ENCODE measurements at places on chromosomes 5 and 9.

GRCh38 chr9:71737455-71737854, 30.9 kb downstream of the CEMIP2 start:
- no peak for DNase-seq

- DNase-seq: no peak
Observed at GRCh38 chr9:31715250-31715649, 669.2 kb upstream of the ACO1 start.

GRCh38 chr9:110344821-110345220, 7.2 kb upstream of the TXNDC8 start:
- no peak for DNase-seq

- DNase-seq: no peak
Observed at GRCh38 chr9:133075925-133076630, 14.3 kb downstream of the CEL start.

DNA sequence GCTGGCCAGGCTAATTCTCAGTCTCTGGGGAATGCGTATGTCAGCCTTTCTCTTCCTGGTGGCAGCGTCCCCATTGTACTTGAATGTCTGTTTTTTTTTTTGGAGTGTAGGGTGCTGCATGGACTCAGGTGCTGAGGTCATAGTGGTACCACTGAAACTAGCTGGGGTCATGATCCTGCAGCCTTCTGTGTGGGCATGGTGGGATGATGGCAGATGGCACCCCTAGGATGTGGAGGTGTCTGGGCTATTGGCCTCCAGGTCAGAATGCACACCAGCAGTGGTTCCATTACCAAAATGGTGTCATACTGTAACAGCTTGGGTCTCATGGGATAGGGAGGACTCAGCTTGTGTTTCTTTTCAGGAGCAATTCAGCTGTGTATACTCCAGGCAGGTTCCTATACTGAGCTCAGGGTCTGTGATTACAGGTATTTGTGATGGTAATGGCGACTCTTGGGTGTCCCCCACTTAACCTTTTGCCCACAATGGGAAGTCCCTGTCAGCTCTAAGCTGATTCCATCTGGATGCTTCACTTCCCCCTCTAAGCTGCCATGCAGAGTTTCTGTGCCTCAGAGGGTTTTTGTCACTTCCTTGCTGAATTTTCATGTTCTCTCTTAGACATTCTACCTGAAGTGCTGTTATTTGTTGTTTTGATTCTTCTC, 17.9 kb downstream of the HSD17B4 start:
- no peak for DNase-seq

GRCh38 chr9:115884846-115885245, 268.7 kb upstream of the PAPPA start:
- DNase-seq: no peak

- peak; percentile 22 for DNase-seq
Observed at GRCh38 chr9:93159601-93160471, 24.1 kb upstream of the WNK2 start.

GRCh38 chr9:84642553-84643141, 26.9 kb upstream of the NTRK2 start:
- DNase-seq: no peak

- DNase-seq: no peak
Observed at GRCh38 chr5:143583409-143583808, 179.9 kb upstream of the NR3C1 start.

GRCh38 chr9:85501456-85501855, 240.3 kb downstream of the AGTPBP1 start:
- no peak for DNase-seq

GRCh38 chr5:170316937-170317336, 19.4 kb upstream of the LCP2 start:
- DNase-seq: no peak

DNA sequence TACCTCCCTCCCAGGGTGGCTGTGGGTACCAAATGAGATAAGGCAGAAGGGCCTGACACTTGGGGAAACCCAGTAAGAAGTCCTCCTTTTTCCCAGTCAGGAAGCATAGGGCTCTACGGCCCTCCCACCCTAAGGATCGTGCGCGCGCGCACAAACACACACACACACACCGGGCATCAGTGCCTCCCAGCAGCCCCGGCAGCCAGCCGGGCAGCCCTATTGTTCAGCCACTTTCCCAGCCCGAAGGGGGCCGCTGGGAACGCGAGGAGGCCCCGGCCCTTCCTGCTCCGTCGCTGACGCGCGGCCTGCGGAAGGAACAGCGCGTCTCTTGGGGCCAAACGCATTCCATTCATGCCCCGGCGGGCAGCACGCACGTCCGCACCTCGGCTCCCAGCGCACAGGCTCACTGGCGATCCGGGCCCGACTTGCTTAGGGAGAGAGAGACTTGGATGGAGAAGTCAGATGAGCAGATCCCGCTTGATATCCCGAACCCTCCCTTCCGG, 22.6 kb downstream of the DUSP1 start:
- DNase-seq: no peak

GRCh38 chr5:14447958-14448911, 133.4 kb upstream of the OTULINL start:
- DNase-seq: peak; percentile 56

DNA sequence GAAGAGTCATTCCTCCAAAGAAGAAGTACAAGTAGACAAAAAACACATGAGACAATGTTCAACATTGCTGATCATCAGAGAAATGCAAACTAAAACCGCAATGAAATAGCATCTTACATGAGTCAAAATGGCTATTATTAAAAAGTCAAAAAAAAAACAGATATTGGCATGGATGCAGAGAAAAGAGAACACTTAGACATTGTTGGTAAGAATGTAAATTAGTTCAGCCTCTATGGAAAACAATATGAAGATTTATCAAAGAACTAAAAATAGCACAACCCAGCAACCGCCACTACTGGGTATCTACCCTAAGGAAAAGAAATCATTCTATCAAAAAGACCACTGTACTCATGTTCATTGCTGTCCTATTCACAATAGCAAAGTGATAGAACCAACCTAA, 157.5 kb downstream of the CHSY3 start:
- DNase-seq: no peak

GRCh38 chr5:126692971-126693370, 84.0 kb upstream of the LMNB1 start:
- no peak for DNase-seq

DNA sequence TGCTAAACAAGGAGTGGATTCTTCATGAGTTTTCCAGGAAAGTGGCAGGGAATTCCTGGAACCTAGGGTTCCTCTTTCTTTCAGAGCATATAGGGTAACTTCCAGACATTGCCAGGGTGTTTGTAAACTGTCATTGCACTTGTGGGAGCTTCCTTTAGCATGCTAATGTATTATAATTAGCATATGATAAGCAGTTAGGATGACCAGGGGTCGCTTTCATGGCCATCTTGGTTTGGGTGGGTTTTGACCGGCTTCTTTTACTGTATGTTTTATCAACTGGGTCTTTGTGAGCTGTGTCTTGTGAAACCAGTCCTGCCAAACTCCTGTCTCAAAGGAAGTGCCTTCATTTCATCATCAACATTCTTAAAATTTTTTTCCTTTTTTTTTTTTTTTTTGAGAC, 11.9 kb upstream of the MELK start:
- no peak for DNase-seq

DNA sequence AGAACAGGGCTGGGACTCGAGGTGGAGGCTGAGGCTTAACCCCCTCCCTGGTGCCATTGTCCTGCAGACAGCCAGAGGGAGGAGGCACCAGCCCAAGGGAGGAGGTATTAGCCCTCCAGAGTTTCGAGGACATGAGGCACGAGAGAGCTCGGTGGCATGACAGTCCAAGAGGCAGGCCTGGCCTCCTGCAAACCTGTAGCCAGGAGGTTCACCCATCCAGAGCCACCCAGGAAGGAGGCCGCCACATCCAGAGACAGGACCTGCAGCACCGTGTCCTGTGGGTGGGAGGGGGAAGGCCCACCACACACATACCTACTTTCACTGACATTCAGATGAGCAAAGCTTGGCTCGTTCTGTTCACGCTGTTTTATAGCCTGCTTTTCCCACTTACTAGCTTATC, 75.2 kb upstream of the ADAMTS2 start:
- DNase-seq: no peak

- DNase-seq: no peak
Observed at GRCh38 chr9:38125889-38126288, 56.9 kb upstream of the SHB start.

- no peak for DNase-seq
Observed at GRCh38 chr5:148653836-148654781, at the start of gene HTR4. Gene HTR4 (minus strand): TSS chr5:148654527. CDS start chr5:148637014, 17,513 bp downstream.

GRCh38 chr5:96626956-96627355, 35.2 kb upstream of the CAST start:
- DNase-seq: no peak

DNA sequence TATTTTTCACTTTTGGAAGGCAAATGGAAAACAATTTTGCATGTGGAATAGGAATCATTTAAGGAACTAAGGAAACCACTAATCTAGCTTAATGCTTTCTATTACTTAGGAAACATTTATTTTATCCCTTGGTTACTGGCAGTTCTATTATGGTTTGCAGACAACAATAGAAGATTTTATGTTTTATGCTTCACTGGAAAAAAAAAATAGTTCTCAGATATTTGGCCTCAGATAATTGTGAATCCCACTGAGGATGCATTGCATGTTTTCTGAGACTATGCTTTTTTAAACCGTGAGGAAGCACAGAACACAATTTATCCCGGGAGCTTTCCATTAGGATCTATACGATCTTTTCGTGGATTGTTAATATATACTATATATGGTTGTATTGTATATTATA, 356.9 kb downstream of the CSNK1G3 start:
- no peak for DNase-seq

DNA sequence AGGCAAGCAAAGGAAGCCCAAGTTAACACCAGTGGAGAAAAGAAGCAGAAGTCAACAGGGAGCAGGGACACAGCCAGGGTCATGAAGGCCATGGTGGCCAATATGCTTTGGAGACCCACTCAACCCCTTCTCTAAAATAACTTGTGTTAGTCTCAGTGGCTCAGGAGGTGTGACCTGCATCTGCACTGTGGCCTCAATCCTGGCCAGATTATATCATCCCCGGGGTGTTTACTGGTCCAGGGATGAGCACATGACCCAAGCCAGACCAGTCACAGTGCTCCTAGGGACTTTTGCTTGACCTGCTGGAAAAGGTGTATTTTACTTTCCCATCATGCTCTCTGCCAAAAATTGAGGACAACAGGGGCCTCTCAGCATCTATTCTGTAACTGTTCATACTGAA, 105.2 kb downstream of the DPYSL3 start:
- DNase-seq: no peak

- no peak for DNase-seq
Observed at GRCh38 chr5:80714570-80715298, 60.0 kb upstream of the DHFR start.

DNA sequence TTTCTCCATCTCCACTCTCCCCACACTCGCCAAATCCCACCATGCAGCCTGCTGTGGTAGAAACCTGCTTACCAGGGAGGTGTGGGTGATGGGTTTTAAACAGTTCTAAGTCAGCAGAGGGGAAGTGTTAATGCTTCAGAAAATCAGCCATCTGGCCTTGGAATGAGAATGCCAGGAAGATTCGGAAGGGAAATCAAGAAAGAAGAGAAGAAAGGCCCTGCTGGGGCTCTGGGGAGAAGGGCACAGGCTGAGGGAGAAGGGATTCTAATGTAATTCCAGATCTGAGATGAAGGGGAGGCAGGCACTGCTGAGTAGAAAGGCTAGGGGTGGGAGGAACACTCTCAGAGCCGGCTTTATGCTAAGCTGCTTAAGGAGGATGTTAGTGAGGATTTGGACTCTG, 434.7 kb upstream of the DMAC1 start:
- DNase-seq: no peak

- DNase-seq: no peak
Observed at GRCh38 chr5:96093890-96094381, 132.3 kb upstream of the ELL2 start.

- DNase-seq: no peak
Observed at GRCh38 chr5:132315529-132316067, 21.4 kb downstream of the SLC22A4 start.

GRCh38 chr5:135645336-135646180, 66.8 kb upstream of the CXCL14 start:
- no peak for DNase-seq

DNA sequence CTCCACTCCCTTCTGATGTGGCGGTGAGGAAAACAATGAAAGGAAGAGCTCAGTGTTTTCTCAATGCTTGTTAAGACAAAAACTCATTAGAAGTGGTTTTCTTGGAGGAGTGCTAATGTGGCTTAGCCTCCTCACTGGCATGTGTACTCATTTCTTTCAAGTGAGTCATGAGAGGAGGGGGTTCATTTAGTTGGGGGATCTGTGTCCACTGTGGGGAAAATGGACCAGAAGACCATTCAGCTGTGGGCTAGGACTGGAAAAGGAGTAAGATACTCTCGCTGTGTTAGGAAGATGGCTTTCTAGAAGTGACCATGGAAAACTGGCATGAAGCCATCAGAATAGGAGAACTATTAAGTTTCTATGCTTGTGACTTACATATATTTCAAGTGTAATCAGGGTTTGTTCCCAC, 23.5 kb downstream of the KLF9 start:
- DNase-seq: no peak

DNA sequence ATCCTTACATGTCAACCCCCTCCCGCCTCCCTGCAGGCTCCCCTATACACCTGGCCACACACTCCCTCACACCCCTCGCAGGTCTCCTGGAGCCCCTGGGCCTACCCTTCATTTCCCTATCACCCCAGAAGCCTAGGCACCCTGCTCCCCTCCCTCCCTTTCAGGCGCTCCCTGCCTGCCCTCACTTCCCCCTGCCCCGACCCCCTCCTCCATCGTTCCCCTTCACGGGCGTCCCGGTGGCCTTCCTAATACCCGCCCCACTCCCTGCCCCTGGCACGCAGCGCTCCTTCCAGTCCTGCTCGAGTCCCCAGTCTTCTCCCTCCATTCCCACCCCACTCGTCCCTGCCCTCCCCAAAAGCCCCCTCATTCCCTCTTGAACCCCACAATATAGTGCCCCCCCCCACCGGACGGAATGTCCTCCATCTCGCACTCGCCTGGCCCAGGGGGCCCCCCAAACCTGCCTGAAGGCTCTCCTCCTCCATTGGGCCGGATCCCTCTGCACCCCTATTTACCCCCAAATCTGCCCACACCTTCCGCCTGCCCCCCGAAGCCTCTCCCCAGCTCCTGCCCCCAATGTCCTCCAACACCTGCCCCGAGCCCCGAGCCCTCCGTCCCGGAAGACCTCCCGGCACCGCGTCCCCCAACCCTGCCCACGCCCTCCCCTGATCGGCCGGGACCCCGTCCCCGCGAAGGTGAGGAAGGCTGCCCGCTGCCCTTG, 746 bp downstream of the STRBP start:
- no peak for DNase-seq

GRCh38 chr5:169435506-169436229, 134.7 kb upstream of the SLIT3 start:
- no peak for DNase-seq
